ENCODE measurements at places on chromosomes 6 and 20.

DNA sequence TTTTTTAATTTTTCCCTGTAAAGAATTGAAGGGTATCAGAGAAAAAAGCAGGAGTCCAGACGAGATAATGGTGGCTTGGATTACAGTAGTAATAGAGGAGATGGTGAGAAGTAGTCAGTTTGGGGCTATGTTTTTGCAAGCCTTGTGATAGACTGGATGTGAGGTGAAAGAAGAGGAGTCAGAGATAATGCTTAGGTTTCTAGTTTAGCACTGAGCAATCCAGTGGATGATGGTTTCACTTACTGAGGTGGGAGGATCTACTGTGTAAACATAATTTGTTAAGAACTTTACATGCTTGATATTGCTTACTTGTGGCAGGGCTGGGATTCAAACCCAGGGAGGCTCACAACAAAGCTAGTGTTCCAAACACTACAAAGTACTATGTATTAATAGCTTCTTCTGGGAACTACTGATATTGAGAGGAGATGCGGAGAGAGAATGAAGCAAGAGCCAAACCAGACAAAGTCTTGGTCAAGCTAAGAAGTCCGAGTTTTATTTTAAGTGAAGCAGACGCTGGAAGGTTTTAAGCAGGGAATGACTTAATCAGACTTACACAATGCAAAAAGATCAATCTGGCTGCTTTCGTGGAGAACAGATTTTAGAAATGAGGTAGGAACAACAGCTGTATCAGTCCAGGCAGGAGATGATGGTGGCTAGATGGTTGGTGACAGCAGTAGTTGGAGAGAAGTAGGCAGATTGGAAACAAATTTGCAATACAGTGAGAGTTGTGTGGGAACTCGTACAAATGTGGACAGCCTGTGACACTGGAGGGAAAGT is 58.0 kb downstream of the ZFAND3 start:
- no peak for DNase-seq

GRCh38 chr6:108736002-108736361 is 112.2 kb upstream of the ARMC2 start:
- no peak for DNase-seq

- DNase-seq = no peak
Measured at GRCh38 chr20:24810676-24811407, 138.2 kb upstream of the CST7 start.

DNA sequence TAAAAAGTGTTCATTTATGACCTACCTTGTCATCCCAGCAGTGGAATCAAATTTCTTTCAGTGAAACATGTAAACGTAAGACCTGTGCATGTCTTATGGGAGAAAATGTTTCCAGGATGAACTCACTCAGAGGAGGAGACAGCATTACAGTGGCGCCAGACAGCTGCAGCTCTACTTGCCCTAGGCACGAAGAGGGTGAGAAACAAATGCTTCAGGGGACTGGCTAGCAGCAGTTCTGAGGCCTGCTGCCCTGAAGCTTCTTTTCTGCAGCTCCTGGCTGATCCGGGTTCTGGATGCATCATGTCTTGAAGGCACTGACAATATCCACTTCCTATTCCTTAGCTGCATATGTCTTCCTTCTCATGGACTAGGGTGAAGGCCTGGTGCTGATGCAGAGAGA is 120.2 kb downstream of the QRSL1 start:
- no peak for DNase-seq

DNA sequence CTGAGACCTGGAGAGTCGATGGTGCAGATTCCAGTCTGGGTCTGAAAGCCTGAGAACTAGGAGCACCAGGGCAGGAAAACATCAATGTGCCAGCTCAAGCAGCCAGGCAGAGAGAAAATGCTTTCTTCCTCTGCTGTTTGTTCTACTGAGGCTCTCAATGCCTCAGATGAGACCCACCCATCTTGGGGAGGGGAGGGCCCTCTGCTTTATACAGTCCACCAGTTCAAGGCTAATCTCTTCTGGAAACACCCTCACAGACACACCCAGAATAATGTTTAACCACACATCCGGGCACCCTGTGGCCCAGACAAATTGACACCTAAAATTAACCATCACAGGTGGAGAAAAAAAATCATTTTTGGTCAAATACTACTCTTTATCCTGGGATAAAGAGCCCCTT is 89.3 kb upstream of the SLC22A23 start:
- DNase-seq = no peak

DNA sequence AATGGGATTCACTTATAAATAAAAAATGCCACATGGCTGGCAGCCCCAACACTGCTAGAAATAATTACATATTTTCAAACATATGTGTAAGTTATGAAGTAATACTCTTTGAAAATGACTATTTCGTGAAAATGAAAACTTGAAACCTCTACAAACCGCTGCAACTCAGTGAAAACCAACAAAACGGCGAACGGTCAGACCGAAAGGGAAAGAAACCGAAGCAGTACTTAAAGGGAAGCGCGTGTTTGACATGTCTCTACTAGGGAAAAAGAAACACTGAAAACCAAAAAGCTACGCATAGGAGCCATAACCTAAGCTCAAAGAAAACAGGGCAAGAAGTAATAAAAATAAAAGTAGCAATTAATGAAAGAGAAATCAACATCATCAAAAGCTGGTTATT is 121.0 kb upstream of the GGTLC1 start:
- DNase-seq = no peak

DNA sequence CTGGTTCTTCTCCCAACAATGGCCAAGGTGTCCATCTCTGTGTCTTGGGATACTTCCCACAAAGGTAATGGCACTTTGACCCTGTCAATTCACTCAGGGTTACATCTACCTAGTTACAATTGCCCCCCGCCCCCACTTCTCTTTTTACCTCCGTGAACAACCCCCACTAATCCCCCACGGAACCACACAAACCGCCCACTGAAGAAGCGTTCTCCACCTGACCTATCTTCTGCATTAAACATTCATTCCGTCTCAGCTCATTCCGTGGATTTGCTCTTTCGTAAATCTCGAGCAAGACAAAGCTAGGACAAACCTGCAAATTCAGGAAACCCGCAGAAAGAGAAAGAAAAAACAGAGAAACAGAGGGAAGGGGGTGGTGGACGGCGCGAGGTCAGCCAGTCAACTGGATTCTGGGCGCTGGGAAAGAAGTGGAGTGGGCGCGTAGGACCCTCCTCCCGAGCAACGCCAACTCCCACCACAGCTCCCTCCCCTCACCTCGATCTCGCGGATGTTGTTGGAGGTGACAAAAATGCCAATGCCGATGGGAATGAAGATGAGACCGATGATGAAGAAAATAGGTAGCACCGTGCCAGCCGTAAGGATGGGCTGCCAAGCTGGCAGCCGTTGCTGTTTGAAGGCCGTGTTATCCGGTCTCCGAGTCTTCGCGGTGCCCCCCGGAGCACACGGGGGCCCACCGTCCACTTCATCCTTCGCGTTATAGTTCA is 523 bp downstream of the TMEM30A start:
- no peak for DNase-seq

- no peak for DNase-seq
Measured at GRCh38 chr20:61727761-61728160, 337.9 kb downstream of the TAF4 start.

DNA sequence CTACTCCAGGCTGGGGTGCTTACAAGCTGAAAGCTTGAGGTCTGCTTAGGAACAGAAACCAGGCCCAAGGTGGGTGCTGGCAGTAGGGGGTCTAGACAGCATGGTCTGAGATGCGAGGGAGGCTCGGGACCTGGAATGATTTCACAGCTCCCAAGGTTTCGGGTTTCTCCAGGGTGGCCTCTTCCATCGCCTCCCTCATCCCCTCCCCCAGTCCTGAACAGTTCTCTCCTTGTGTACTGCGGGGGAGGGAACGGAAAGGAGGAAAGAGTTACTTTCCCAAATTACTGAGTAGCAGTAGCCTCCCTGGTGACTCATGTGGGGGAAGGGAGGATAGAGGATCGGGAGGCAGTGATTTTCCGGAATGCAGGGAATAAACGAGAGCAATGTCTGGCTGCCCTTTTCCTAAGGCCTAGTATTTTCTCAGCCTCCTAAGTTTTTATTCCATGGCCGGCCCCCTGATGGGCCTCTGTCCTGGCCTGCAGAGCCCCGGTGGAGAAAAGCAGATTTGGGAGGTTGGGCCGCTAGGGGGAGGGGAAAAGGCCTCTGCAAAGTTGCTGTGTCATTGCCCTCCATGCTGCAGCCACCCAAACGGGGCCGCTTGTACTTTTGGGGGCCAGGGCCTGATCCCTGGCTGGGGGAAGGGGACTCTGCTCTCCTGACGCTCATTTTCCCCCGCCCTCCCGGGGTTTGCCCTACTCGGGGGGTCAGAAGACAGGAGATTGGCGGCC is 1.5 kb downstream of the BRD2 start:
- DNase-seq = peak; percentile 44
